ENCODE measurements at places on chromosomes 12 and 14. TPM values are rescaled to one million over a fixed set of nuclear protein-coding genes. Genes with fewer than 3 reads are reported as not detected.
A peak's percentile ranks its signal among the peaks of the same experiment; 100 is the strongest.

Gene CABP1
- not detected for total RNA-seq

Gene AICDA
- total RNA-seq = not detected

DNA sequence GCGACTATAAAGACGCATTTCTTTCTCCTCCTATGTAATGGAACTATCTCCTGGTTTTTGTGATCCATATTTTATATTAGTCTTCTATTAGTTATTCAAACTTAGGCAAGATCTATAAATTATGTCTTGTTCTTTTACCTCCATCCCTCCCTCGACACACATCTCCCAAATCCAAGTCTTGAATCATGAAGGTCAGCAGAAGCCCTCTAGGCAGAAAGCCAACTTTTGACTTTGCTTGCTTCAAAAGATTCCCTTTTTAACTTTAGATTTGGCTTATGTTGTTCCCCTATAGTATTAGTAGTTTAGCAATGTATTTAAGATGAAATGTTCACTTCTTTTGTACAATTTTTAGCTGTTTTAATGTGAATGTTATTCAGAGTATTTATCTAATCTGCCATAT is 689.8 kb downstream of the SLC6A15 start:
- no peak for DNase-seq

GRCh38 chr14:66432334-66432733 is 53.8 kb upstream of the CCDC196 start:
- DNase-seq = no peak

GRCh38 chr14:95619785-95620417 is 66.3 kb upstream of the TCL1B start:
- DNase-seq = no peak

GRCh38 chr12:23887055-23887835 is 62.2 kb downstream of the SOX5 start:
- DNase-seq = peak; percentile 11

Measured in pulmonary artery endothelial cell (primary cell).